ENCODE measurements at places on chromosomes 11 and 22. TPM values are rescaled to one million over a fixed set of nuclear protein-coding genes. Genes with fewer than 3 reads are reported as not detected.

Gene TSGA10IP
- total RNA-seq: 0.11 TPM

Gene USH1C
- total RNA-seq: not detected

Gene PNPLA2
- 19.1 TPM for total RNA-seq

Gene LRRC75B
- total RNA-seq: 10.1 TPM

Gene CREBZF
- total RNA-seq: 55.0 TPM

Gene OR51E2
- total RNA-seq: 0.11 TPM

Data from uterine smooth muscle cell (primary cell).